ENCODE measurements at places on chromosomes 1 and 21.
A peak's percentile ranks its signal among the peaks of the same experiment; 100 is the strongest.

- peak; percentile 73 for DNase-seq
These were observed 178.3 kb upstream of the RAB4A start for GRCh38 chr1:229092377-229093237.

DNA sequence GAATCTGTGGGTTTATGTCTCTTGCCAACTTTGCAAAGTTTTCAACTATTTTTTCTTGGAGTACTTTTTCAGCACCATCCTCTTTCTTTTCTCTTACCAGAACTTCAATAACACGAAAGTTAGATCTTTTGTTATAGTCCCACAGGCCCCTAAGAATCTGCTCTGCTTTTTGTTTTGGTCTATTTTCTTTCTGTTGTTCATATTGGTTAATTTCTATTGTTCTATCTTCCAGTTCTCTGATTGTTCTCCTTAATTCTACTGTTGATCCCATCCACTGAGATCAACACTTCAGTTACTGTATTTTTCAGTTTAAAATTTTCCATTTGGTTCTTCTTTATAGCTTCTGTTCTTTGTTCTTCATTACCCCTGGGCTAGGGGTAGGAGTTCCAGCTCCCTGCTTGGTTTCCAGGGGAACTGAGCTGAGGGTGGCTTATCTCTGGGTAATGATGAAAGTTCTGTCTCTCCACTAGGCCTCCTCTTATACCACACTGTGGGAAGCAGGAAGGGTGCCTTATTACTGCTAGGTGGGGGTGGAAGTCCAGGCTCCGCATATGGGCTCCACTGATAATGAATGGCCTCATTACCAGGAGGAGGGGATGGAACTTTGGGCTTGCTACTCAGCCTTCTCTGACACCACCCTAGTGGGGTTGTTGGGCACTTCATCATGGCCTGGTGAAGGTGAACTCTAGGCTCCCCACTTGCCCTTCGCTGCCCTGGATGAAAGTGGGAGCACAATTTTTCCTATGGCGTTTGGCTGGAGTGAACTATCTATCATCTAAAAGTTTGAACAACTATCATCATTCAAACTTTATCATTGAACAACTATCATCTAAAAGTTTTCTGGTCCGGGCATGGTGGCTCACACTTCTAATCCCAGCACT lies 39.3 kb downstream of the NAV1 start:
- DNase-seq, result no peak

- no peak for DNase-seq
These were observed 29.7 kb upstream of the EVA1B start for GRCh38 chr1:36352910-36353878.

DNA sequence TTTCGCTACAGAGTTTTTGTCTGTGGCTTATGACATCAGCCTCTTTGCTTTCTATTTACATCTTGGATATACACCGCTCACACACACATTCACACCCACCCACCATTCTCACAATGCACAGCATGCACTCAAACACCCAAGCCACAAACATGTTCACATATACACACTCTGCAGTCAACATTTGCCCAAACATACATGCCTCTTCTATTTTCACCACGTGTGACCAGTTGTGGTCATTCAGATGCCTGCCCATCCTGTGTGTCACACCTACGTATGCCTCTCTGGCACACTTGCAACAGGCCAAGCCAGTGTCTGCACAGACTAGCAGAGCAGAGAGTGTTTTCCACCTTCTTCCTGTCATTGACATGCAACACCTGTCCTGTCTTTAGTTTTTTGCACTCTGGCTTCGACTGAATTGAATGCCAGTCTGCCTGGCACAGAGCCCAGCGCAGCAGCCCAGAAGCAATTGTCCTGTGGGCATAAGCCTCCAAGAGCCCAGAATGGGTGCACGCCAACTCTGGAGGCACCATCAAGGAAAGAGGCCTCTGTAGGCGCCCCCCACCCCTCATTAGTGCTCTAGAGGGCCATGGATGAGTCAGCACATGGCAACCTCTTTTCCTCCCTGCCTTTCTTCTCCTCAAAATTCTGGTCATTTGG lies 37.7 kb upstream of the LRRN2 start:
- no peak for DNase-seq

DNA sequence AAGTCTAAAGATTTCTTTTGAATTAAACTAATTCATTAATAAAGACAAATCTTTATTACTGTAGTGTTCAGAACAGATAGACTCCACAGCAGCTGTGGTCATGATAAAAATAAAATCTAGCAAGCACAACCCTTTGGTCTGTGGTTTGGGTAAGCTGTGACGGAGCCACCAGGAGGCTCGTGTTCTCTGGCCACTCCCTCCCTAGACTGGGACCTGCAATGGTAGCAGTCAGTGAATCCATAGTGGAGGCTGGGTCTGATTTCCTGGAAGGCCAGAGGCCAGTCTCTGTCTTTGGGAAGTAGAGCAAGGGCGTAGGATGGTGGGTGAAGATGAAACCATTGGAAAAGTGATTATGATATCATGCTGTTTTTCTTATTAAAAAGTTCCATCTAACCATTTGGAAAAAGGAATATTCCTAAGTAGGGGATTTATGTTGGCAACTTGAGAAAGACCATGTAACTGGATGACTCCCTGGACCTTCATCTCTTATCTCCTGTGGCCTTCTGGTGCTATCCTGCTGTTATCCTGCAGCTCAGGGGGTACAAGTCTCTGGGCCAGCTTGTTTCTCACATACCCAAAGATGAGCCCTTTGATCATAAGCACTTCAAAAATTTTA lies 39.0 kb downstream of the TENT5C start:
- DNase-seq, result no peak

- DNase-seq, result no peak
These were observed 8.9 kb upstream of the VWA5B1 start for GRCh38 chr1:20281801-20282200.

DNA sequence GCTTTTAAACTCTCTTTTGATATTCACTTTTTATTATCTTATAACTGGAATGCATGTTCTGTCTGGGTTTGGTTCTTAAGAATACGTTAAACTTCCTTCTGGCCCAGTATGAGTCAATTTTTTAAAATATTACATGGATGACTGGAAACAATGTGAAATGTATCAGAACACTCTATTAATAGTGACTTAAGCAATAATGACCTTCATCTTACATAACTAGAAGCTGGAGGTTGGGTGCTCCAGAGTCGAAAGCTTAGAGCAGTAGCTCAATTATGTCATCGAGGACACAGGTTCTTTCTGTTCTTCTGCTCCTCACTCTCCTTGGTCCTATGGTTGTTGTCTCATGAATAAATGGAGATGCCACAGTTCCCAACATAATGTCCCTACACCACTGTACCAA lies 91.6 kb upstream of the FOXD3 start:
- DNase-seq, result no peak

- DNase-seq, result no peak
These were observed 502 bp downstream of the VANGL2 start for GRCh38 chr1:160400646-160401486.

DNA sequence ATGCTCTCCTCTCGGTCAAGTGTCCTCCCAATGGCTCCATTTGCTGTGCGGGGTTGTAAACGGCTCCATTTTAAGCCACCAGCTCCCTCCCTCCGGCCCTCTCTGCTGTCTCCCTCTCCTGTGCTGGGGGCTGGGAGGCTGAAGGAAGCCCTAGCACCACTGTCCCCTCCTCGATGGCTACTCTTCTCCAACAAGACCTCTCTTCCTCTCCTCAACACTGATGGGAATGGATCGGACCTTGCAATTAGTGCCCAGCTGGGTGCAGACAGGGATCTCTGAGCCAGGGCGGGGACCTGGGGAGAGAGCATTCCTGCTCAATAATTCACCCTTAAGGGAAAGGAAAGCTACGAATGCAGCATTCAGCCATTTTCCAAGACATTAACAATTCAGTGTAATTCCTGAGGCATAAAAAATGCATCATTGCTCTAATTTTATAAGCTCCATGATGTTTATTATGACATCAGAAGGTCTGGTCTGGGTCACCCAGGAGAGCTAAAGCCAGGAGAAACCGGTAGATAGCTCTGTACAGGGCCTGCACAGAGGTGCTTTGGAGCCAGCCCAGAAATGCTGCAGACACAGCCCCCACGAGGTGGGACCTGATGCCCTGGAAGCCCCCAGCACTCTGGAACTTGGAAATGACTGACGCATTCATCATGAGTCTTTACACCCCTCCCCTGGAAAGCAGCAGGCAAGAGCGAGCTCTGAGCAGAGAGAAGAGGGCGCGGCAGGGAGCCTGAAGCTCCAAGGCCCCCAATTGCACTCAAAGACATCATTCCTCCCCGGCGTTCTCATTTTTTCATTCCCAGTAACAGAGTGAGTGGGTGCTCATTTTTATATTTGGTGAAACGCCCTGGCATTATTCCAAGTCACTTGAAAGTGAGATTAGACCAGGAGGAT lies 76.2 kb upstream of the VAMP3 start:
- DNase-seq, result no peak

GRCh38 chr1:201489643-201490261 lies 17.2 kb downstream of the CSRP1 start:
- DNase-seq, result no peak

GRCh38 chr1:86616871-86617270 lies 70.0 kb downstream of the CLCA4 start:
- DNase-seq, result no peak

DNA sequence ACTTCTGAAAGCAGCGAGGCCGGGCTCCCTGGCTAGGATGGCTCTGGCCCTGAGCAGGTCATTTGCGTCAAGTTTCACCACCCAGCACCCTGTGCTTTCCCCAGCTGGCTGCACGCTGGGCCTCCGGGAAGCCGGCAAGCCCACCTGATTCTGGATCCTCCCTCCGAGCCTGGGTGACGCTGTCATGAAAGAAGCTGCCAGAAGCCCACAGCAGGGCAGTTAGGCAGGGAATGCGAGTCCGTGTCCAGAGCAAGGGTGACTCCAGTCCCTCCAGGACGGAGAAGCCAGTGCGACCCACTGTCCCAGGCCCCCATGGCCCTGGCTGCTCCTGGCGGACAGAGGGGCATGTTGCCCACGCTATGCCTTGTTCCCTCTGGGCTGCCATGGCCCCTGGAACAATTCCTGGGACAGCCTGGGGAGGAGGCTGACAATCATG lies 44.4 kb upstream of the PCBP3 start:
- no peak for DNase-seq

GRCh38 chr1:104105465-104105864 lies 355.8 kb downstream of the AMY1C start:
- DNase-seq, result no peak

DNA sequence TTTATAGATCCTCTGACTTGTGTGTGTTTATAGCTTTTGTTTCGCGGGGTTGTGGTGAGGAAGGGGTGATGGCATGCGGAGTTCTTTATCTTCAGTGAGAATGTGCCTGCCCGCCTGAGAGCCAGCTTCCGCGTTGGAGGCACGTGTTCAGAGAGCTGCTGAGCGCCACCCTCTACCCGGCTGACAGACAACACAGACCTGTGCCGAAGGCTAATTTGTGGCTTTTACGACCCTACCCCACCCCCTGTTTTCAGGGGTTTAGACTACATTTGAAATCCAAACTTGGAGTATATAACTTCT lies 14.4 kb upstream of the CD101 start:
- DNase-seq, result no peak

GRCh38 chr21:42297377-42297776 lies 17.8 kb downstream of the TFF3 start:
- no peak for DNase-seq

DNA sequence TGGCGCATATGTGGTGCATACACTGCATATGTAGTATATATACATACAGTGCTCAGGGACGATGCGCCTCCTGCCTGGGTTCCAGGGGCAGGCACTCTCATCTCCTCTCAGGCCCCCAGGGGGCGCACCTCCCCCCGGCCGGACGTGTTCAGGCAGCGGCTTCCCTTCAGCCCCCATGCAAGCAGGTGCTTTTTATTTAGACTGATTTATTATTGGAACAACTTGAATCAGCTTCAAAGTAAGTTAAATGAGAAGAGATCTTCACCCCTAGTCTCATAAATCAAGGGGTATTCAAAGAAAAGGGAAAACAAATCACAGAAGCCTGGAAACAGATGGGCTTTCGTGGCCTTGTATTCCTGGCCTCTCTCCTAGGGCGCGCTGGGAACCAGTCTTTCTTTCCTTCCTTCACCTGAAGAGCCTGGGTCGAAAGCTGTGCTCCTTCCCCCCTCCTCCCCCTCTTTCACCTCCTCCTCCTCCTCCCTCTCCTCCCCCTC lies 64.6 kb downstream of the UBIAD1 start:
- DNase-seq, result no peak

DNA sequence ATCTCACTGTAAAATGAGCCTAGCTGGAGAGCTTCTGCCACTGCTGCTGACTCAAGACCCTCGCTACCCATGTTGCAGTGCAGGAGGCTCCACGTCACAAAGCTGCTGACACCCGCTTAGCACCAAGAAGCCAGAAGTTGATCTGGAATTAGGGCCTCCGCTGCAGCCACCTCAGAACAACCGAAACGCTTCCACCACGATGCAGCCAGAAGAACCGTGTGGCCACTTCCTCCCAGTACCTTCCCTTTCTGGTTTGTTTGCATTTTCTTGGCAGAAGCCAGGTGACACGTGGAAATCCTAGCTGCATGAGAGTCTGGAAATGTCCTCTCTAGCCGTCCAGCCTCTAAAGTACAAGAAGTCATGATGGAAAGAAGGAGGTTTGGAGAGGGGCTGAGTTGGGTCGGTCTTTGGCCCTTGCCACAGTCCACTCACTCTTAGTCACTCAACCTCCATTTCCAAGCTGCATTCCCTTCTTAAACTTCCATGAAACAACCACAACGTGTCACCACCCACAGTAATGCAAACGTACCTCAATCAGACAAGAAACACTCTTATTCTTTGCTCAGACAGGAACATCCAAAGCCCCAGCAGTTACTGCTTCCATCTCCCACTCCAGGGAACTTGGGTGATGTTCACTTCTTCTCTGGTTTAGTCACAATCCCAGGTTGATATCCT lies 10.0 kb upstream of the CDA start:
- DNase-seq, result no peak

DNA sequence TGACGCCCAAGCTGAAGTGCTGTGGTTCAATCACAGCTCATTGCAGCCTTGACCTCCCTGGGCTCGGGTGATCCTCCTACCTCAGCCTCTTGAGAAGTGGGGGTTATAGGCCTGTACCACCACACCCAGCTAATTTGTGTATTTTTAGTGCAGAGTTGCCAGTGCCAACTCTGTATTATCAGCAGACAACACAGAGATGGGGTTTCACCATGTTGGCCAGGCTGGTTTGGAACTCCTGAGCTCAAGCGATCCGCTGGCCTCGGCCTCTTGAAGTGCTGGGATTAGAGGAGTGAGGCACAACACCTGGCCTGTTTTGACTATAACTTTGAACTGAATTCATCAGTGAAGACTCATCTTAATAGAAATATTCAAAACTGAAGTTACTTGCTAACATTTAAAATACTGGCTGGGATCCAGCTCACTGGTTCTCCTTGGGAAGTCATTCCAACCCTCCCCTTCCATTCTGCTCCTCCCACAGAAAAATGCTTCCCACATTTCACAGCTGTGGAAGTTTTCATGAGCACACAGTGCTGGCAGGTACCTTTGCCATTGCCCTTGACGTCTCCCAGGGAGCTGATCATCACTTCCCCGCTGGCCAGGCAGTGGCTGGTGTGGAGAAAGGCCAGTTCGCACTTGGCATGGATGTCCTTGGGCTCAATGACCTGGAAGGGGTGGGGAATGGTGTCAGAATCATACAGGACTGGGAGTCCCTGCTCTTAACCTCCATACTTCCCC lies 4.7 kb downstream of the SELENBP1 start:
- no peak for DNase-seq

All from right renal pelvis (tissue), 4 donors.